NCI-H146 (cell line): ENCODE measurements at places on chromosomes 13 and 19.
A peak's percentile ranks its signal among the peaks of the same experiment; 100 is the strongest.

DNA sequence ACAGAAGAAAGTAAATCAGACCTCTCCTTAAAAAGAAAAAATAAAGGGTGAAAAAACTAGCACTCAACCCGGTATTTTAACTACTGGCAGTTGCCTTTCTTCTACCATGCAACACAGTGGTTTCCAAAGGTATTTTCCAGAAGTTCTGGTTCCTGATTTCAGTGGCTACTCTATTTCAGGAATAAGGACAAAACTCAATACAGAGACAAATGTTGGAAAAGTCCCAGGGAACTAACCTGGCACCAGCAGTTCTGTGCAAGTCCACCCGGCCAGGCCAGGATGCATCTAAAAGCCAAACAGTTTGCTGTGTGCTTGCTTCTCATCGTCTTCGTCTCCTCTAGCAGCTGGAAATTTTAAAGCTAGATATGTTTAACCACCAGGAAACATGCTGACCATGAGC, 52.5 kb downstream of the FOXO1 start:
- no peak for DNase-seq

- DNase-seq: no peak
Measured at GRCh38 chr13:97932647-97933046, 20.8 kb upstream of the IPO5 start.

- no peak for DNase-seq
Measured at GRCh38 chr13:20700288-20700687, 3.2 kb upstream of the IL17D start.

GRCh38 chr13:111944171-111944583, 122.8 kb upstream of the SOX1 start:
- no peak for DNase-seq

- peak; percentile 46 for DNase-seq
Measured at GRCh38 chr19:44903602-44904425, 1.8 kb upstream of the APOE start.

GRCh38 chr19:33193865-33194362, at the start of gene LRP3:
LRP3 (plus strand) TSS chr19:33194330; CDS start chr19:33194786, 456 bp downstream.
- DNase-seq: peak; percentile 79

GRCh38 chr13:37681281-37682032, 82.9 kb upstream of the POSTN start:
- DNase-seq: no peak

GRCh38 chr13:23687614-23688013, 117.4 kb downstream of the TNFRSF19 start:
- DNase-seq: no peak

GRCh38 chr13:58376775-58377174, 745.2 kb downstream of the PCDH17 start:
- DNase-seq: no peak

GRCh38 chr19:17950310-17951156, 16.4 kb upstream of the KCNN1 start:
- DNase-seq: peak; percentile 62

DNA sequence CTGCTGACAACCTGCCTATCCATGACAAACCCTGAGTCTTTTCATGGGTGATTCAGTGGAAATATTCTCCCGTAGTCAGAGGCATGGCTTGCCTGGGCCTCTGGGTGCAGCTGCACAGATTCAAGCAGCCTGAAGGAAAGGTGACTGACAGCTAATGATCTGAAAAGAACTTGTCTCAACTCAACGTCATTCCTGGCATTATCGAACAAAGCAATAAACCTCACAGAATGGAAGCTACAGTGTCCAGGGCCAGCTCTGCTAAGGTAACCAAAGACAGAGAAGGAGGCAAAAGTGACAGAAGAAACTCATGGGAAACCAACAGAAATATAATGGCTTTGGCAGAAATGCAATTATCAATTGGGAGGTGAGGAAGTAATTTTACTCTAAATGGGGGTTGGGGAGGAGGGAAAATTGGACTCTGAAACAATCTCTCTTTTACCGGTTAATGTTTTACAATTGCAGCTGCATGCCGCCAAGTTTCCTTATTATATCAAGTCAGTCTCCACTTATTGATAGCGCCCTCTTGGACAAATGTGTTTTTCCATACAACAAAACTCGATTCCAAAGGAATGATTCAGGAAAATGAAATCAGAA, 12.9 kb downstream of the STARD13 start:
- no peak for DNase-seq

- no peak for DNase-seq
Measured at GRCh38 chr13:39945226-39945625, 289.8 kb downstream of the COG6 start.

DNA sequence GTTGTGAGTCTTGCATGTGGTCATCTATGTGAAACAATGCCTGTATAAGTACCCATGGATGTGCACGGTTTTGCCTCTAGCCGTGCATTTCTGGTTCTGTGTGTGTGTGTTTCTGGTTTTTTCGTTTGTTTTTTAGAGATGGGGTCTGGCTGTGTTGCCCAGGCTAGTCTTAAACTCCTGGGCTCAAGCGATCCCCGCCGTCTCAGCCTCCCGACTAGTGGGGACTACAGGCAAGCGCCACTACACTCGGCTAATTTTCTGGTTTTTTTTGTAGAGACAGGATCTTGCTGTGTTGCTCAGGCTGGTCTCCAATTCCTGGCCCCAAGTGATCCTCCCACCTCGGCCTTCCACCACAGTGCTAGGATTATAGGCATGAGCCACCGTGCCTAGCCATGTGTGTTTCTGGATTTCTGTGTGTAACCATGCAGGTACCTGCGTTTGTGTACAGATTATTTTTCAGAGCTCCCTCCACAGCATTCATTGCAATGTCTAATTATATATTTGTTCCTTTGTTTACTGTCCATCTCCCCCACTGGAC, 15.9 kb upstream of the FOSB start:
- DNase-seq: no peak

DNA sequence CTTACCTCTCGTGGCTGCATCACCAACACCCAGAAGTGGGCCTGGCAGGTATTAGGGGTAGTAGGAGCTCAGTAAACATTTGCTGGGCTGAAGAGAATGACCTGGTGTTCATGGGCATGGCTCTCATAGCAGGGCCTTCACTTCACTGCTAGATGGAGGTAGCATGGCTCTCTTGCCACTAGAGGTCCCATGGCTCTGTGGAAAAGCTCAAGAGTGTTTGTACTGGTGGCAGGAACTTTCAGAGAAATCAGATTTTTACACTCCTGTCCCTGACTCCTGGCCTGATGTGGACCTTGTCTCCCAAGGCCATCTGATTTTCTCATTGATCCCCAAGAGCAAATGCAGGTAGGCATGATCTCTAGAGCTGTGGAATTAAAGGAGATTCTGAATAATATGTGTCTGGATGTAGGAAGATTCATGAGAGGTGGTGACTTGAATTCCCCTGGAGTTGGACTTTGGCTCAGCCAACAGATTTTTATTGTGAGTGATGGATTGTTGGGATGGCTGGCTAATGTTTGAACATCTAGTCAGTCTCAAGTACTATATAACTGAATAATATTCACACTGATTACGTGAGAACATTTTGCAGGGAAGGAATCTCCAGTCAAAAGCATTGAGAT, 5.7 kb downstream of the ZNF574 start:
- DNase-seq: peak; percentile 18

DNA sequence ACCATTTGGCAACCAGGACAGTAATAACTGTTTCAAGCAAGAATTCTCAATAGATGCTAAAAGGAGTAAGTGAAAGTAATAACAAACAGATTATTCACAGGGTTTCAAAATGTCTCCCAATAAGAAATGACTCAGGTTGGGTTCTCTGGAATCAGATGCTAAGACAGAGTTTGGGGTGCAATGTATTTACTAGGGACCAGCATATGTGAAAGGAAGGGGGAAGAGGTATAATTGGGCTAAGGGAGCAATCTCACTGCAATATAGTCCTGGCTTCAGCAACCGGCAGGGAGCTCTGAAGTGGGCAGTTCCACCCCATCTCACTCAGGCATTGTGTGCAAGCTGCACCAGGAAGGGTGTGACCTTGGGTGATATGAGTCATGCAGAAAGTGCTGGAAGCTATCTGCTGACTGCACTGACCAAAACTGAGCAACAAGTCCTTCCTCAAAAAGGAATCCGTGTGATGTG, 23.4 kb downstream of the ZDHHC20 start:
- no peak for DNase-seq

DNA sequence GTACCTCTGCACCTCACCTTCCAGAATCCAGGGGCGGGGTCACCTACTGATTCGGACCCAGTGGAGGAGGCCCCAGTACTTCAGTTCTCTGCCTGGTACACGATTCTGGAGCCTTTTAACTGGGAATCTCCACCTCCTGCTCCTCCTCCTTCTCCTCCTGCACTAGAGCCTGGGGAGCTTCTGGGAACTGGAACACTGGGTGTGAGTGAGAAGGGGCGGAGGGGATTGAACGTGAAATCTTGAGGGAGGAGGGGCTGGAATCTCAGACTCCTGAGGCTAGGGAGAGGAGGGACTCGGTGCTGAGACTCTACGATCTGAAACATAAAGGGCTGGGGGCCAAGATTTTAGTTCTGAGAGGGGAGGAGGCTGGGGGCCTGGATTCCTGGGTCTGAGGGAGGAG, at the start of gene KLK8:
Gene KLK8 (minus strand): TSS at position 90 of the 400 bp plus-strand sequence. CDS start 437 bp downstream, outside the sequence.
- DNase-seq: no peak
